Esophagus squamous epithelium (tissue), 5 donors: ENCODE measurements at places on chromosomes 5 and 9. TPM values are rescaled to one million over a fixed set of nuclear protein-coding genes. Genes with fewer than 3 reads are reported as not detected.

The WWC1 gene
- 25.0 TPM for total RNA-seq

DNA sequence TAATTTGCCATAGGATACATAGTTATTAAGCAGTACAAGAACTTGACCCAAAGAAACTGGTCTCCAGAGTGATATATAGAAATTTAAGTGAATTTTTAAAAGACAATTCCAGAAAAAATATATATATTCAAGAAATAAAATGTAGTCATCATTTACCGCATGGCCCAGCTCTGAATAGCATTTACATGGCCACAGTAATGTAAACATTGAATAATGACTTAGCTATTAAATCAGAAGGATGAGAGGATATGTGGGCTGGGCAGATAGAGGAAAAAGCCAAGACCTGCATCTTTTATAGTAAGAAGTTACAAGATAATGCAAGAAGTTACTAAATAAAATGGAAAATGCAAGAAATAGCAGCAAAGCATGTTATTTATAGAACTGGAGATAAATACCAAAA, 405.2 kb upstream of the WWC1 start:
- H3K36me3 ChIP-seq: no peaks in the 10 kb centered on the region
- DNase-seq: no peak
- no peak overlapping the region for H3K4me3 ChIP-seq
- no peaks in the 10 kb centered on the region for H3K4me1 ChIP-seq
- no peaks in the 10 kb centered on the region for H3K27me3 ChIP-seq

DNA sequence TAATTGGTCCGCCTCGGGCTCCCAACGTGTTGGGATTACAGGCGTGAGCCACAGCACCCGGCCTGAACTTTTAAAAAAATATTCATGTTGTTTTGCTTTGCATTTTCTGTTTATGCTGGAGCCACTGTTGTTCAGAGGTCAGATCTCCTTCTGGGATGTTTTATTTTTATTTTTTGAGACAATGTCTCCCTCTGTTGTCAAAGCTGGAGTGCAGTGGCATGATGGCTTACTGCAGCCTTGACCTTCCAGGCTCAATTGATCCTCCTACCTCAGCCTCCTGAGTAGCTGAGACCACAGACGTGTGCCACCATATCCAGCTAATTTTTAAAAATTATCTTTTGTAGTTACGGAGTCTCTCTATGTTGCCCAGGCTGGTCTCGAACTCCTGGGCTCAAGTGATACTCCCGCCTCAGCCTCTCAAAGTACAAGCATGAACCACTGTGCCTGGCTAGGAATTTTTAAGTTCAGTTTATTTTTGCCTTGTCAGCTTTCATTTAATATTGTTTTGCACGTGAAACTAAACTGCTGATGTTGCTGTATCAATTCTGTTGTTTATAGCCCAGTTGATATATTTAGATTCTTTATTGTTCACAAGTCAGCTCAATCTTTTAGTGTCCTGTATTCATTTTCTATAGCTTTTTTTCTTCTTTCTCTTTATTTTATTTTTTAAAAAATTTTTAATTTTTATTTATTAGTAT, 13.7 kb downstream of the TMEFF1 start:
- DNase-seq: no peak
- H3K36me3 ChIP-seq: no peaks in the 10 kb centered on the region
- H3K4me1 ChIP-seq: no peaks in the 10 kb centered on the region
- no peaks in the 10 kb centered on the region for H3K27me3 ChIP-seq
- H3K27ac ChIP-seq: no peak overlapping the region
- H3K4me3 ChIP-seq: no peak overlapping the region

DNA sequence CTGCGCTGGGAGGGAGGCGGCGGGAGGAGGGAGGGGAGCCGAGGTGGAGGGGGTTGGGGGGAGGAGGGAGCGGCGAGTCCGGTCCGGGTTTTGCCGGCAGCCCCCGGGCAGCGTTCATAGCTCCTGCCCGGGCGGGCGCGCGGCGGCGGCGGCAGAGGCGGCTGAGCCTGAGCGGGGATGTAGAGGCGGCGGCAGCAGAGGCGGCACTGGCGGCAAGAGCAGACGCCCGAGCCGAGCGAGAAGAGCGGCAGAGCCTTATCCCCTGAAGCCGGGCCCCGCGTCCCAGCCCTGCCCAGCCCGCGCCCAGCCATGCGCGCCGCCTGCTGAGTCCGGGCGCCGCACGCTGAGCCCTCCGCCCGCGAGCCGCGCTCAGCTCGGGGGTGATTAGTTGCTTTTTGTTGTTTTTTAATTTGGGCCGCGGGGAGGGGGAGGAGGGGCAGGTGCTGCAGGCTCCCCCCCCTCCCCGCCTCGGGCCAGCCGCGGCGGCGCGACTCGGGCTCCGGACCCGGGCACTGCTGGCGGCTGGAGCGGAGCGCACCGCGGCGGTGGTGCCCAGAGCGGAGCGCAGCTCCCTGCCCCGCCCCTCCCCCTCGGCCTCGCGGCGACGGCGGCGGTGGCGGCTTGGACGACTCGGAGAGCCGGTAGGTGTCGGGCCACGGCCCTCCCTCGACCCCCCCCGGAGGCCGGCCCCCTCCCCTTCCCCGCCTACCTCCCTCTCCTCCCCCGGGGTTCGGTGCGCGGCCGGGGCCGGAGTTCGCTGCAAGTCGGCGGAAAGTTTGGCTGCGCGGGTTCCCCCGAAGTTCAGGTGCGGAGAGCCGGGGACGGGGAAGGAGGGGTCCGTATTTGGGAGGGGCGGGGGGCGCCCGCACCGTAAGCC, at the start of gene CXXC5:
TSS of gene CXXC5 (plus strand) at position 145 of the 877 bp plus-strand sequence. CDS start 32,175 bp downstream, outside the sequence.
- no peaks in the 10 kb centered on the region for H3K36me3 ChIP-seq
- H3K4me3 ChIP-seq: peak within 1 kb of the TSS; percentile 88
- H3K4me1 ChIP-seq: peaks cover 44% of the 10 kb centered on the region
- no peak for DNase-seq

- peaks cover 96% of the 10 kb centered on the region for H3K36me3 ChIP-seq
- H3K4me3 ChIP-seq: no peak overlapping the region
- H3K4me1 ChIP-seq: no peaks in the 10 kb centered on the region
- no peak for DNase-seq
- H3K27ac ChIP-seq: no peak overlapping the region
These were observed 35.3 kb downstream of the NDFIP1 start for GRCh38 chr5:142143878-142144277.

DNA sequence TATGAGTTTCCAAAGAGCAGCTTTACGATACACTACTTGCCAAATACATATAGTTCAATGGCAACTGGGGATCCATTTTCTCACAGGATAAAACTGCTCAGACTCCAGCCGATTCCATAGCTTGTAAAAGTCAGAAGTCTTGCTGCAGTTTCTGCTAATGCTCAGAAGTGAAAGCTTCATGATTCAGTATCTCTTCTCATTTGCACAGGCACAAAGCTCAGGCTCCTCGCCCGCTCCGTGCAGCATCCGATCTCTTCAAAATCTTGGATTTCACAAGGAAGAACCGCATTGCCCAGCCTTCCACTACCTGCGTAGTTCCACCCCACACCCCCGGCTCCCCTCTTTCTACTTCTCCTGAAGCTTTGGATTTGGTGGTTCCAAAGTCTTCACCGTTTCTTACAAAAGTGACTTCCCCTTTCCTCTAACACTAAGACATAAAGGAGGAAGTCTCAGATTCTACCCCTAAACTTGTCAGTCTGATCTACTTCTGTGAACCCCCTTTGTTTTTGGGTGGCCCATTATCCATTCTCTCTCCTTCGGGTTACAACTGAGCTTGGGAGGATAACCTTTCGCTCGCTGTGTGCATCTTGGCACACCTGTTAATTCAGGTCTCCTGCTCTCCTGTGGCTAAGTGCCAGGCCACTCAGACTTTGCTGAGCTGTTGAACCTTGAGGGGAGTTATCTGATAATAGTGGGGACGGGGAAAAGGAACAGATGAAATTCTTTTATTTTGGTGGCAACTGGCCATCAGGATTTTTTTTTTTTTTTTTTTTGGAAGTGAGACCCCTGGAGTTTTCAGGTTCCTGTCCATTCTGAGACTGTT, 194.1 kb downstream of the GNA14 start:
- no peaks in the 10 kb centered on the region for H3K4me1 ChIP-seq
- no peak overlapping the region for H3K4me3 ChIP-seq
- DNase-seq: no peak
- H3K27ac ChIP-seq: no peak overlapping the region
- H3K36me3 ChIP-seq: no peaks in the 10 kb centered on the region
- no peaks in the 10 kb centered on the region for H3K27me3 ChIP-seq

DNA sequence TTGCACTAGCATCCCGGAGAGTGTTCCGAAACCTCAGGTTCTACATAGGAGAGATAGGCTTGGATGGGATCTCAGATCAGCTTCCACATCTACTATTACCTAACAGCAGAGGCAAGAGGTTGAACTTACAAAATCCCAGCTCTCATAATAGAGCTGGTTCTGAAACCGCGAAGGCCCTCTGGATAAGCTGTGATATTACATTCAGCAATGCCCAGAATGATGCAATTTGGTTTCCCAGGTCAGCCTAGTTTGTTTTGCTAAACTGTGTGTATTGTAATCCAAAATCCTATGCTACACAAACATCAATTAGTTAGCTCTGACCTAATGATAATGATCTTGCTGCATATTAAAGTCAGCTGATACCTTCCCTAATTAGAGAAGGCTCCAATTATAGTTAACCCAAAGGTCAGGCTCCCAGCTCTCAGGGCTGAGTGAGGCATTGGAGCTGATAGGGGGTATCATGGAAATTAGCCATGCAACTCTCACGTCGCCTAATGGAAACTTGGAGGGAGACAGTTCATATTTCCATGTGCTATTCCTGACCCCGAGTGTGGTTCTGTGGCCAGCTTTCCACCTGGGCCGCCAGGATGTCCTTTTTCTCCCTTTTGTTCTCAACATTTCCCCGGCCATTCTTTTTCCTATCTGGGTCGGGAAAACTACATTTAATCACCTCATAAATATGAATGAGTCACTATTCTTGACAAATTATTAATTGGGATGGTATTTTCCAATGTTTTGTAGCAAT, 278.4 kb upstream of the IRX1 start:
- H3K27me3 ChIP-seq: no peaks in the 10 kb centered on the region
- H3K4me1 ChIP-seq: no peaks in the 10 kb centered on the region
- DNase-seq: no peak
- no peaks in the 10 kb centered on the region for H3K36me3 ChIP-seq

DNA sequence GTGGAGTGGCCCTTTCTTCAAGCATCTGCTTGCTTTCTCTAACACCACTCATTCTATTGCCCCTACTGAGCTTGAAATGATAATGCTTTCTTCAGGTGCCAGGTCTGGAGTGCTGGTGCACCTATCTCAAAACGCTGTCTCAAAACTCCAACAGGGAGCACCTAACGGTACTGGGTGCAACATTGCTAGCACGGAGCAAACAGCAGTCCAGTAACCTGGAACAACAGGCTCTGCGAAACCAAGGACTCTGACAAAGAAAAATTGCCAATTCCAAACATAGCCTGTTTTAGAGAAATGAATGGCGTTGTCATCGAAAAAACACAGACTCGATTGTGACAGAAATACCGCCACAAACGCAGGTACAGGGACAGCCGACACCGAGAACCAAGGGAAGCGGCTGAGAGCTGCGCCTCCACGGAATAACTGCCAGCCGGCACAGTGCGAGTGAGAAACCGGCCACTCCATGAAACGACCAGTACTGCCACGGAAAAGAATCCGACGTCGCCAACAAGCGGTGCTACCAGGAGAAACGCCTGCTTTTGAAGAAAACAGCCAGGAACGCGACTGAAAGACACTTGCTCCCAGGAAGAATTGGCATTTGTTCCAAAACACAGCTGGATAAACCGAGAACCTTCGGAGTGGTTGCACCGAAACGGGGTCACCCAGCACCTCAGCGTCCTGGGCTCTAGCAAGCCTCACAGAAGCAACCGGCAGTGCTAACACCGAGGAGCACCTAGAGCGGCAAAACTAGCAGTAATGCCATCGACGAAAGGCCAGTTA, 3.1 kb downstream of the ANXA2R start:
- DNase-seq: no peak
- no peaks in the 10 kb centered on the region for H3K36me3 ChIP-seq
- peak overlapping the region; percentile 80 for H3K27ac ChIP-seq

GRCh38 chr9:130692321-130692720, 1.3 kb upstream of the EXOSC2 start:
- no peaks in the 10 kb centered on the region for H3K27me3 ChIP-seq
- DNase-seq: no peak
- peaks cover 52% of the 10 kb centered on the region for H3K4me1 ChIP-seq
- no peaks in the 10 kb centered on the region for H3K36me3 ChIP-seq

The PCDHGB2 gene
- total RNA-seq: 2.9 TPM

DNA sequence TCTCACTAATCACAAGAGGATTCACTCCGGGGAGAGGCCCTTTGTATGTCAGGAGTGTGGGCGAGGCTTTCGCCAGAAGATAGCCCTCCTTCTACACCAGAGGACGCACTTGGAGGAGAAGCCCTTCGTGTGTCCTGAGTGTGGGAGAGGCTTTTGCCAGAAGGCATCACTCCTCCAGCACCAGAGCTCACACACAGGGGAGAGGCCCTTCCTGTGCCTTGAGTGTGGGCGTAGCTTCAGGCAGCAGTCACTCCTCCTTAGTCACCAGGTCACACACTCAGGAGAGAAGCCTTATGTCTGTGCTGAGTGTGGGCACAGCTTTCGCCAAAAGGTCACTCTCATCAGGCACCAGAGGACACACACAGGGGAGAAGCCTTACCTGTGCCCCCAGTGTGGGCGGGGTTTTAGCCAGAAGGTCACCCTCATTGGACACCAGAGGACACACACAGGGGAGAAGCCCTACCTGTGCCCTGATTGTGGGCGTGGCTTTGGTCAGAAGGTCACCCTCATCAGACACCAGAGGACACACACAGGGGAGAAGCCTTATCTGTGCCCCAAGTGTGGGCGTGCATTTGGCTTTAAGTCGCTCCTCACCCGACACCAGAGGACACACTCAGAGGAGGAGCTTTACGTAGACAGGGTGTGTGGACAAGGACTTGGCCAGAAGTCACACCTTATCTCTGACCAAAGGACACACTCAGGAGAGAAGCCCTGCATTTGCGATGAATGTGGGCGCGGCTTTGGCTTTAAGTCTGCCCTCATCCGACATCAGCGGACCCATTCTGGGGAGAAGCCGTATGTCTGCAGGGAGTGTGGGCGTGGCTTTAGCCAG, 27.8 kb downstream of the NUTM2F start:
- H3K27ac ChIP-seq: no peak overlapping the region
- H3K4me1 ChIP-seq: peaks cover 12% of the 10 kb centered on the region
- DNase-seq: no peak
- no peaks in the 10 kb centered on the region for H3K27me3 ChIP-seq
- H3K4me3 ChIP-seq: no peak overlapping the region

DNA sequence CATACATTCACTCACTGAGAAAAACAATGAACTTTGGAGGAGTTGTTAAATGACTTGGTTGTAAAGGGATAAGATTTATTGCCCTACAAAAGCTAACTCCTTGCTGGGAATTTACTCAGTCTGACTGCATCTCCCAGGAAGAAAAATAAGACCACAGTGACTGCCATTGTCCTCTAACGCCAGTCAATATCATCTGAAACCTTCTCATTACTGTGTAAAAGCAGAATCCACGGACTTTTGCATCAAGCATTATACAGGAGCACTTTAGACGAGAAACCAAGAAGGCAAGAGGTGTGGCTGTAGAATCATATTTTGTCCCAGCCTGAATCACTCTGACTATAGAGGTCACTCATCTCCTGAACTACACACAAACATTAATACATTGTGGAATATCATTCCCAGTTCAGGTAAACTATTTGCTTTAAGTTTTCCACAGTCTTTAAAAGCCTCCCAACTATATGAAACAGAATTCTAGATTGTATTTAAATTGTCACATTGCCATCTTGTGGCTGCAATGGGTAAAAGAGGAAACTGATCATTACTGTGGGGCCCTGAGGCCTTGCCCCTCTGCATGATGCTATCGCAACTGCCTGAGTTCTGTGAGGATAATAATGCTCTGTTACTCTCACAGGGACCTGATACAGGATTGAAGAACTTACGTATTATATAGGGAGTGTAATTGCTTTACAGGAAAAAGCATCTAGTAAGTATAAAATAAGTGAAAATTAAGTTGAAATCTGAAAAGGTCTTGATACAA, 142.9 kb downstream of the SLCO4C1 start:
- no peaks in the 10 kb centered on the region for H3K27me3 ChIP-seq
- H3K27ac ChIP-seq: no peak overlapping the region
